ENCODE measurements at places on chromosomes 7 and 10.

DNA sequence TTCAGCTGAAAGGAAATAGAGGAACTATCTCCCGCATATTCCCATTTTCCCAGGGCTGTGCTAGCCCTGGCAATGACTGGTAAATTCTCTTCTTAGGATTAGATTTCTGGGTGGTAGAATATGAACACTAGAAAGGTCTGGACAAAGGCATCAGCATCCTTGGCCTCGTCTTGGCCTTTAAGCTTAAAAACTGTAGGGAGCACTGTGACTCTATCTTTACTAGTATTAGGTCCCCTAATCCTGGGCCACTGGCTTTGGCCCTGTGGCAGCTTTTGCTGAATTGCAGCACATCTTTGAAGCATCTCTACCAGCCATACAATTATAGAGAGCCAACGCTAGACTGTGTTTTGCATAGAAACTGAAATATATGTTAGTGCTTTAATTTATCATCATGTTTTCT lies 41.5 kb upstream of the EBLN1 start:
- no peaks in the 10 kb centered on the region for H3K4me1 ChIP-seq
- H3K4me3 ChIP-seq, result no peak overlapping the region
- peak; percentile 32 for DNase-seq
- H3K27me3 ChIP-seq, result no peaks in the 10 kb centered on the region
- no peak overlapping the region for H3K27ac ChIP-seq

- H3K27ac ChIP-seq, result no peak overlapping the region
- no peaks in the 10 kb centered on the region for H3K36me3 ChIP-seq
- H3K27me3 ChIP-seq, result no peaks in the 10 kb centered on the region
- no peak for DNase-seq
Observed at GRCh38 chr10:96263176-96263575, 8.2 kb downstream of the BLNK start.

DNA sequence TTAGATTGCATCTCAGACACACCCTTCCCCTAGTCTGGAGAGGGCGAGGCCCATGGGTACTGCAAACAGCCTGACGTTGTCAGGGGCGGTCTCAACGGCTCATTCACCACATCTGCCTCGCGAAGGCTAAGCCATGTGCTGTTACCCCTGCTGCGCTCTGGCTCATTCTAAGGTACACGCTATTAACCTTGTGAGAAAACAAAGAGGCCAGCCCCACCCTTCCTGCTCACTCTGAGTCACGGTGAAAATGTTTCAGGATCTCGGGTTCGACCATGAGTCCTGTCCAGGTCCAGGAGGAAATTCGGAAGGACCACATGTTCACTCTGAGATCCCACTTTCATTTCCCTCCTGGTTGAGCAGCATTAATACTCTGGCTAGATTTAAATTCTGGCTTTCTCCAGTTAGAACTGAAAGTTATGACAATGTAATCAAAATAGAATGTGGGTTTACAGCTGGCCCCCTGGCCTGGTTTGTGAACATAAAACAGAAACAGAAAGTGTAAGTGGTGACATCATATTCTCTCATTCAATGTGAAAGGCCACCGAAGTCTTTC lies 55.2 kb downstream of the EGFR start:
- DNase-seq, result peak; percentile 78
- no peak overlapping the region for H3K4me3 ChIP-seq
- no peaks in the 10 kb centered on the region for H3K27me3 ChIP-seq
- H3K36me3 ChIP-seq, result no peaks in the 10 kb centered on the region
- H3K4me1 ChIP-seq, result no peaks in the 10 kb centered on the region

GRCh38 chr10:130282492-130283218 lies 146.5 kb downstream of the GLRX3 start:
- H3K27me3 ChIP-seq, result no peaks in the 10 kb centered on the region
- no peaks in the 10 kb centered on the region for H3K36me3 ChIP-seq
- no peak overlapping the region for H3K27ac ChIP-seq
- H3K4me3 ChIP-seq, result no peak overlapping the region

DNA sequence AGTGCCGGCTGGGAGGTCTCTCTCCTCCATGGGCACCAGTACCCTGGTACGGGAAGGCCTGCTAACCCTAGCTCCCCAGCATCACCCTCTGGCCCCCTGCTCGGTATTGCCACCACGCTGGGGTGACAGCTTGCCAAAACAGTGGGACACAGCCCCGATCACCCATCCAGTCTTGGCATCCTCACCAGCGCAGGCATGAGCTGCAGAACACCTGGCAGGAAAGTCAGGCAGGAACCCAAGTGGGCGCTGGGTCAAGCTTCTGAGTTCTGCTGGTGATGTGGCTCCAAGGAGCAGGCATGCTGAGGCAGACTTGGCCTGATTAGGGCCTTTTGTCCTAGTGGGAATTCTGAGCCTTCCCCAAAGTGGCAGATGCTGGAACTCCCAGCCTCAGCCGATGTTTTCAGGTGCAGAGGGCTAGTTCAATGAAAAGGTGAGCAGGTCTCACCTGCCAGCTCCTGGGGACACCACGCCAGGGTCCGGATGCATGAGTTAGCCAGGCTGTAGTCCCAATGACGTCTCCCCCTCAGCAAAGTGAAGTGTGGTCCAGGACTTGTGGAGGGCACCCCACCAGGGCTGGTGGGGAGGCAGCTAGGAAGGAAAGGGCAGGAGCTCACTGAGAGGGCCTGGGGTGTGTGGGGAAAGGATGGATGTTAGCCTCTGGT lies 8.5 kb upstream of the ZNF22 start:
- H3K27ac ChIP-seq, result no peak overlapping the region
- no peak for DNase-seq
- H3K36me3 ChIP-seq, result no peaks in the 10 kb centered on the region
- no peak overlapping the region for H3K4me3 ChIP-seq
- no peaks in the 10 kb centered on the region for H3K27me3 ChIP-seq

- no peaks in the 10 kb centered on the region for H3K27me3 ChIP-seq
- no peaks in the 10 kb centered on the region for H3K4me1 ChIP-seq
- H3K4me3 ChIP-seq, result no peak overlapping the region
- H3K36me3 ChIP-seq, result no peaks in the 10 kb centered on the region
Observed at GRCh38 chr10:100976906-100977305, 7.6 kb downstream of the SEMA4G start.

DNA sequence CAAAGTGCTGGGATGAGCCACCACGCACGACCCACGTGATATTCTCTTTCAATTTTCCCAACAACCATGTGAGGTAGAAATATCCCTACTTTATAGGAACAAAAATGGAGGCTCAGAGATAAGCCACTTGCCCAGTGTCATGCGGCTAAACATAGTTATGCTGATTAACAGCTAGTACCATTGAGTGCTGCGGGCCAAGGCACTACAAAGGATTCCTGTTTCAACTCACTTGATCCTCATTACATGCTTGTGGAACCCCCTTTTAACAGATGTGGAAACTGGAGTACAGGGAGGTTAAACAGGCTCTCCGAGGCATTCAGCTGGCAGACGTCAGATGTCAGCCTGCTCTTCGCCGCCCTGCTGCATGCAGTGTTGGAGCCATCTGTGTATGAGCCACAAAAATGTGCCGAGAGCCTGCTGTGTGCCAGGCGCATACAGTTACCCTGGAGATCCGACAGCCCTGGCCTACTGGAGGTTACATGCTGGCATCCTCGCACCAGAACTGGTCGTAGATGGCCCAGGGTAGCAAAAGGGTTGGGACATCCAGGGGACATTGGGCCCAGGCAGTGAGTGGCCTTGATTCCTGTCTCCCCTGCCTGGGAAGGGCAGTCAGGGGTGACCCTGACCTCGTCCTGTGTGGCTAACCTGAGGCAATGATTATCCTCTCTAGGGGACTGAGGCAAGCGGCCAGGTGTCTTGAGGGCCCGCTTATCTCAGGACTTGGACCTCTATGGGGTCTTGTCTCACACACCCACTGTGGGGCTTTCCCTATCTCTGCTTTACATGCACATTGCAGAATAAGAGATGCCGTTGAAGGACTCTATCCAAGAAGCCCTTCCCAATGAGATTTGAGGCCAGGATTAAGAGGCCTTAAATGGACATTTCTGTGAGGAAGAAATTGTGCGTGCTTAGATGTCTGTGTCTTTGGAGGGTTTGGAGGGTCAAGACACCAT lies 18.5 kb upstream of the SRGN start:
- no peaks in the 10 kb centered on the region for H3K27me3 ChIP-seq
- H3K4me3 ChIP-seq, result no peak overlapping the region
- no peaks in the 10 kb centered on the region for H3K4me1 ChIP-seq

DNA sequence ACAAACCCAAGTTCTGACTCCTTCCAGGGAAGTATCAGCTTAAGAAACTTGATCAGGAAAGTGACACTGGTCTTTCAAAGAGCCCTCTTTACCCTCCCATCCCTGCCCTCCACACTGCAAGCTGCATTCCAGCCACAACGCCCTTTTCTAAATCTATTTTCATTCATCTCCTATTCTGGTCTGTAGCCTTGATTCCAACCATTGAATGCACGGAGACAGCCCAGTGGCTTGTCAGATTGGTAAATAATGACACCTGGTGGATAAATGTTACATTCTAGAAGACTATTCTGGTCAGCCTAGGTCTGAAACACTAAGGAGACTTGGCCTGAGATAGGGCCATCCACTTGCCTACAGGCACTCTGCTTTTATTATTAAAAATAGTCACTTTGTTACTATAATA lies 20.9 kb downstream of the MORN4 start:
- H3K36me3 ChIP-seq, result no peaks in the 10 kb centered on the region
- no peaks in the 10 kb centered on the region for H3K4me1 ChIP-seq
- no peak overlapping the region for H3K4me3 ChIP-seq
- DNase-seq, result peak; percentile 83
- H3K27me3 ChIP-seq, result no peaks in the 10 kb centered on the region
- H3K27ac ChIP-seq, result no peak overlapping the region

DNA sequence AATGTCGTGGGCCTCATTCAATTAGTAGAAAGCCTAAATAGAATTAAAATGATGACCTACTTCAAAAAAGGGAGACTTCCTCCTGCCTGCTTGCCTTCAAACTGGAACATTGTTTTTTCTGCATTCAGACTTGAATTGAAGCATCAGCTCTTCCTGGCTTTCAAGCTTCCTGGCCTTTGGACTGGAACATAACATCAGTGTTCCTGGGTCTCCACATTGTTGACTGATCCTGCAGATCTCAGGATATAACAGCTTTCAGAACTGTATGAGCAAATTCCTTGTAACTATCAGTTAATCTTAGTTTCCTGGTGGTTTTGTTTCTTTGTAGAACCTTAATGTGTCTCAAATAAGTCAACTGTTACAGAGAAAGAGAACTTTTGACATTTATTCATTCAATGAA lies 18.6 kb downstream of the MAGI2 start:
- no peaks in the 10 kb centered on the region for H3K27me3 ChIP-seq
- no peaks in the 10 kb centered on the region for H3K4me1 ChIP-seq
- H3K27ac ChIP-seq, result no peak overlapping the region
- no peak for DNase-seq

- H3K27me3 ChIP-seq, result no peaks in the 10 kb centered on the region
- H3K36me3 ChIP-seq, result no peaks in the 10 kb centered on the region
- no peak overlapping the region for H3K27ac ChIP-seq
- no peaks in the 10 kb centered on the region for H3K4me1 ChIP-seq
Observed at GRCh38 chr10:29039677-29040189, 249.1 kb upstream of the LYZL1 start.

GRCh38 chr7:18179093-18179492 lies 151.4 kb upstream of the PRPS1L1 start:
- DNase-seq, result no peak
- H3K4me1 ChIP-seq, result peaks cover 4% of the 10 kb centered on the region
- H3K27me3 ChIP-seq, result no peaks in the 10 kb centered on the region
- no peak overlapping the region for H3K4me3 ChIP-seq

GRCh38 chr7:91165006-91165845 lies 99.0 kb upstream of the FZD1 start:
- H3K4me3 ChIP-seq, result no peak overlapping the region
- H3K27ac ChIP-seq, result no peak overlapping the region
- no peak for DNase-seq

- H3K36me3 ChIP-seq, result no peaks in the 10 kb centered on the region
- H3K4me1 ChIP-seq, result no peaks in the 10 kb centered on the region
- DNase-seq, result peak; percentile 55
- peak overlapping the region; percentile 24 for H3K4me3 ChIP-seq
Observed at GRCh38 chr7:128136215-128136597, 104.9 kb upstream of the LEP start.

GRCh38 chr10:5887029-5887428 lies 2.7 kb downstream of the ANKRD16 start:
- no peak overlapping the region for H3K4me3 ChIP-seq
- no peaks in the 10 kb centered on the region for H3K27me3 ChIP-seq
- no peak overlapping the region for H3K27ac ChIP-seq

GRCh38 chr10:123559823-123560092 lies 106.4 kb upstream of the GPR26 start:
- no peaks in the 10 kb centered on the region for H3K36me3 ChIP-seq
- H3K27me3 ChIP-seq, result no peaks in the 10 kb centered on the region
- DNase-seq, result no peak
- no peaks in the 10 kb centered on the region for H3K4me1 ChIP-seq
- H3K4me3 ChIP-seq, result no peak overlapping the region
- H3K27ac ChIP-seq, result no peak overlapping the region

- no peak overlapping the region for H3K4me3 ChIP-seq
- H3K27ac ChIP-seq, result no peak overlapping the region
Observed at GRCh38 chr7:119572132-119572531, 700.8 kb upstream of the KCND2 start.

GRCh38 chr10:13425397-13425796 lies 77.3 kb upstream of the SEPHS1 start:
- H3K27ac ChIP-seq, result no peak overlapping the region
- H3K4me3 ChIP-seq, result no peak overlapping the region
- H3K4me1 ChIP-seq, result no peaks in the 10 kb centered on the region
- no peaks in the 10 kb centered on the region for H3K27me3 ChIP-seq

DNA sequence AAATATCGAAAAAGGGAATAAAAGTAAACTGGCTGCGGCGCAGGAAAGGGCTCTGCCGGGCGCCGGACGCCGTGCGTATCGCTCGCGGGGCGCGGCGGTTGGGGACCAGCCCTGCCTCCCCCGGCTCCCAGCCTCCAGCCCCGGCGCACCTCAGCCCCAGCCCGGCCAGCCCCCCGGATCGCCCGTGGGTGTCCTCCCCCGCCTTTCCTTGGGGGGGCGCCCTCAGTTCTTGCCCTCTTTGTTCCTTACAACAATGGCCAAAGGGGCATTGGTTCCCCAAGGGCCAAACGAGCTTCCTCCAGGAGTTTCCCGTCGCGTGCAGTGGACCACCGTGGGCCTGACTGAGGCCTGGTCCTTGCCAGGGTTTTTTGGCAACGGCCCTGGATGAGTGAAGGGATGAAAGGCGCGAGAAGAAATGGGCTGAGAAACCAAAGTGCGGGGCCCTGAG lies 1.2 kb downstream of the MACROH2A2 start:
- H3K27me3 ChIP-seq, result peaks cover 8% of the 10 kb centered on the region
- H3K36me3 ChIP-seq, result no peaks in the 10 kb centered on the region
- DNase-seq, result peak; percentile 46
- peaks cover 10% of the 10 kb centered on the region for H3K4me1 ChIP-seq

- no peaks in the 10 kb centered on the region for H3K27me3 ChIP-seq
- H3K4me1 ChIP-seq, result no peaks in the 10 kb centered on the region
- no peaks in the 10 kb centered on the region for H3K36me3 ChIP-seq
- H3K27ac ChIP-seq, result no peak overlapping the region
- no peak overlapping the region for H3K4me3 ChIP-seq
Observed at GRCh38 chr7:28350662-28351061, 61.7 kb upstream of the CREB5 start.

Data from mesendoderm (in vitro differentiated cells).